NCI-H524 (cell line): ENCODE measurements at places on chromosomes 5 and 9.

DNA sequence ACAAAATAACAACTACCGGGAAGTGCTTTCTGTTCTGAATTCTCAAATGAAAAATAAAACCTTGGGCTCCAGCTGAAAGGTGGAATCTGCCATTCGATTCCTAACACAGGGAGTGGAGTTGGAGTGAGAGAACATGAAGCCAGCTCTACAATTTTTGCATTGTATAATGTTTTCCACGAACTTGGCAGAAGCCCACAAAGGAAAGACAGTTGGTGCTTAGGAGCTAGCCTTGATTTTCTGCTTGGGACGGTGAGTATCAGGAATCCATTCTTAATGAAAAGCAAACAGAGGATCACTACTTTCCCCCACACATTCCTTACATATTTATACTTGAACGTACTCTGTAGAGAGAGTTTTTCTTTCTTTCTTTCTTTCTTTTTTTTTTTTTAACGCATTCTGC lies 74.2 kb upstream of the FBXL7 start:
- no peak for DNase-seq

DNA sequence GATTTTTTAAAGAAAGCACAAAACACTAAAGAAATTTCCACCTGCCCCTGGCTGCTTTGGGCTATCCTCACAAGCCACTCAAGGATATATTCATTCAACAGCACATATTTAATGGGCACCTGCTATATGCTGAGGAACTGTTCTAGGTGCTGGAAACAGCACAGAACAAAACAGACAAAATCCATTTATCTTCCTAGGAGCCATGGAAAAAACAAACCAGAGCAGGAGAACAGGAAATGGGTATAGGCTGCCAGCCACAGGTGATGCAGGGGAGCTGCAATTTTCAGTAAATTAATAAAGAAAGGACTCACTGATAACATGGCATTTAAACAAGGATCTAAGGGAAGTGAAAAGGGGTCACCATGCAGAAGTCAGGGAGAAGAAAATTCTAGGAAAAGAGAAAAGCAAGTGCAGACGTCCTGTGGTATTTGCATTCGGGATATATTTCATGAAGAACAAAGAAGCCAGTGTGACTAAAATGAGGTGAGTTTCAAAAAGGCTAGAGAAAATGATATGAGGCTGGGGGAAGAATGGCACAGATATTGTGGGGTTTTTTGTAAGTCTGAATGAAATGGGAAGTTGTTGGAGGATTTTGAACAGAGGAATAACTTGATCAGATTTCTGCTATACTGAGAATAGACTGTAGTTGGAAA lies 152.2 kb downstream of the ADAMTSL1 start:
- DNase-seq: no peak

- no peak for DNase-seq
Measured at GRCh38 chr9:26159575-26160392, 481.5 kb upstream of the TUSC1 start.

GRCh38 chr5:89981021-89981420 lies 428.5 kb downstream of the CETN3 start:
- no peak for DNase-seq

GRCh38 chr9:105082843-105083242 lies 154.9 kb upstream of the ABCA1 start:
- DNase-seq: no peak

DNA sequence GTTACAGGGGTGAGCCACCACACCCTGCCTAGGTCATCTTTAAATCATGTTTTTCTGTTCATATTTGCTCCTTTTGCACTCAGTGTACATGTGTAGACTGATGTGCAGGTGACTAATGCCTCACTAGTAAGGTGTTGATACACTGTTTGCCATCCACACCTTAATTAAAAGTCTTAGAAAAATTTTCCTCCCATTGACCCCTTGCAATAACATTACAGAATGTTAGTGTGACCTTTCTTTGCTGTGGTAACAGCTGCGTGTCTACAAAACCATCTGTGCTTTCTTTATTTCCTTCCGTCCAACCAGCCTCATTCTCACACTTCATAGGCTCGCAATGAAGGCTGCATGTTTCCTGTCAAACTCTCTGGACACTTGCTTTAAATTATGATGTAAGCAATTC lies 6.6 kb upstream of the CEMIP2 start:
- no peak for DNase-seq
